ENCODE measurements at places on chromosomes 1 and 21. TPM values are rescaled to one million over a fixed set of nuclear protein-coding genes. Genes with fewer than 3 reads are reported as not detected.

Gene KIF14
- 0.17 TPM for total RNA-seq

Gene OLFM3
- not detected for total RNA-seq

- no peak for DNase-seq
Observed at GRCh38 chr1:72178266-72178665, 104.1 kb downstream of the NEGR1 start.

GRCh38 chr1:155092131-155092530 is 13.5 kb downstream of the EFNA3 start:
- DNase-seq, result no peak

GRCh38 chr1:111833334-111833733 is 77.6 kb downstream of the DDX20 start:
- no peak for DNase-seq

DNA sequence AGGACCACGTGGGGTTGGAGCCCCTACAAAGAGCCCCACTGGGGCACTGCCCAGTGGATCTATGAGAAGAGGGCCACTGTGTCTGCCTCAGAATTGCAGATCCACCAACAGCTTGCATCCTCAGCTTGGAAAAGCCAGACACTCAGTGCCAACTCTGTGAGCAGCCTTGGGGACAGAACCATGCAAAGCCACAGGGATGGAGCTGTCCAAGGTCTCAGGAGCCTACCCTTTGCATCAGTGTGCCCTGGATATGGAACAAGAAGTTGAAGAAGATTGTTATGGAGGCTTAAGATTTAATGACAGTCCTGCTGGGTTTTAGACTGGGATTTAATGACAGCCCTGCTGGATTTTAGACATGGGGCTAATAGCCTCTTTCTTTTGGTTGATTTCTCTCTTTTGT is 1670.9 kb downstream of the PLA2G4A start:
- DNase-seq, result no peak

Data from right cardiac atrium (tissue), 5 donors.